Posterior vena cava (tissue), 2 donors: ENCODE measurements at places on chromosomes 5 and 9.

DNA sequence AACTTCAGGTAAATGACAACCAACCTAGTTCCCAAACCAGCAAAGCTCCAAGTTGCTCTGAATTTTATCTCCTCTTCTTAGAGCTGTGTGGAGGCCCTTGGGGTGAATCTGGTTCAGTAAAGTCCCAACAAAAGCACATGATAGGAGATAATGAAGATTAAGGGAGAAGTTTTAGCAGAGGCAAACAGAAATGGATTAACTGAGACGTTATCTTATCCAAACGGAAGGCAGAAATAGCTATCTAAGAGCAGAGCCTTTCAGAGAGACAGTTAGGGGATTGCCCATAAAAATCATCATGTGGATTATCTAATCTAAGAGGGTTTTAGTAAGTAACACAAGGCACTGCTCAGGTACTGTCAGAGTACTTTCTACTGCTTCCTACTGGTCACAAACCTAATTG, 183.9 kb upstream of the ZNF618 start:
- DNase-seq = no peak

DNA sequence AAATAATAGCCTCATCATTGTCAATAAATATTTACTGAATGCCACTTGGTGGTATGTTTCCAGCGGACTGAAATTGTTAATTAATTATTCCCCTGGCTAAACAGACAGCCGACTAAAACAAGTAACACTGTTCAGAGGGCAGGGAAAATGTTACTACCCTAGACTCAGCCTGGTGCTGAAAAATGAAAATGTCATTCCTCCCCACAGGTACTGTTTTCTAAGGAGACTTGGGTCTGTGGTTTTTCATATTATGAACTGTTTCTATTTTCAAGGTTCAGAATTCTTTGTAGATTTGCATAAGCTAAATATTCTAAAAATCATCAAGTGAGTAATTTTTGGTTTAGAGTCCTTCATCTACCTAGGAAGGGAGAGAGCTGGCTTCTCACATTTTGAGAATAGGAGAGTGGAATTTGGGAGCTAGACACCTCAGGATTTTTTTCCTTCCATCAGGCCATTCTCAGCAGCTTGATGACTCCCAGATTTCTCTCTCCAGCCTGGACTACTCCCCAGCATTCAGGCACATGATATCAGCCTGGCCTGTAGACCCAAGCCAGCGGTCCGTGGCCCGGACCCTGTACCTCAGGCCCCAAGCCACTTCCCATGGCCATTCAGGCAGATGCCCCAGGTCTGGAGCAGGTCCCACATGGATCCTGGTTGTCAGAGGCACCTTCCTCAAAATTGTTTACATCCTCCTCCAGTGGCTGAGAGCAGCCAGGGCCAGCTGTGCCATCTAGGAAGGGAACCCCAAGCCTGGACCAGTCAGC, 24.4 kb downstream of the BHMT start:
- DNase-seq = no peak

DNA sequence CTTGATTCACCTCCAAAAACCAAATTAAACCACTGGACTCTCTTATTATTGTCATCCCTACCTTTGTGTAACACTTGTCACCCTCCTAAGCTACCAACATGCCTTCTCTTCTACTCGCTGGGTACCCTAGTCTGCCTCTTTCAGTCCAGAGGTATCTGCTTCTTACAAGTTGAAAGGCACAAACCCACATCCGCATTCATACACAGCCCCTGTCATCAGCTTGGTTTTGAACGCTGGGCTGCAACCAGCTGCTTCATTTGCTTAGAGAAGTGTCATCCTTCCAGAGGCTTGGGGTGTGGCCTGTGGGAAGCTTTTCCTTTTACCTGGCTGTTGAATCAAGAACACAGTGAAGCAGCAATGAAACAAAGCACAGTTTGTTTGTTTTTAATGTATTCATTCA, 138.8 kb upstream of the WWC1 start:
- no peak for DNase-seq

- no peak for DNase-seq
These were observed 32.4 kb upstream of the TNFSF8 start for GRCh38 chr9:114962809-114963208.

DNA sequence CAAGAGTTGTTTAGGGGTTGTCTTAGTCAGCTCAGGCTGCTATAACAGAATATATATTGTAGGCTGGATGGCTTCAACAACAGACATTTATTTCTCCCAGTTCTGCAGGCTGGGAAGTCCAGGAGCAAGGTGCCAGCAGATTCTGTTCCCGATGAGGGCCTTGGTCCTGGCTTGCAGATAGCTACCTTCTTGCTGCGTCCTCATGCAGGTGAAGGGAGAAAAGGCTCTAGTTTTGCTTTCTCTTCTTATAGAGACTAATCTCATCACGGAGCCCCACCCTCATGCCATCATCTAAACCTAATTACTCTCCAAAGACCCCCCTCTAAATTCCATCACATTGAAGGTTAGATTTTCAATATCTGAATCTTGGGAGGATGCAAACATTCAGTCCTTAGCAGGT, 246.0 kb upstream of the ANKRD55 start:
- no peak for DNase-seq

GRCh38 chr5:54040804-54041203, 269.6 kb downstream of the ARL15 start:
- DNase-seq = no peak

DNA sequence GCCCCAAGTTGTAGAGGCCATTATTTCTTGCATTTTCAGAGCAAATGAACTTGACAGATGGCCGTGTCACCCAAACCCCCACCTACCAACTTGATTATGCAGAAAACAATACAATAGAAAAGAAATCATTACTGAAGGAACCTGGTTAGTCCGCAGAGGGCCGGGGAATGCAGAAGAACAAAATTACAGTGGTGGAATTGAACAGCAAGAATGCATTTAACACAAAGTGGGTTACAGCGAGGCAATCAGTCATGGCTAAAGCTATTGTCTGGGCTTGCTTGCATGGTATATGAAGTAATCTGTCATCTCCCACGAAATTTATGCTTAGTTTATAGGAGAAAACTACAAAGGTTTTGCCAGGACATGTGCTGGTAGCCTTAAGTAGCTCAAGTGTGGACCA, 238.3 kb upstream of the IRX1 start:
- DNase-seq = no peak

DNA sequence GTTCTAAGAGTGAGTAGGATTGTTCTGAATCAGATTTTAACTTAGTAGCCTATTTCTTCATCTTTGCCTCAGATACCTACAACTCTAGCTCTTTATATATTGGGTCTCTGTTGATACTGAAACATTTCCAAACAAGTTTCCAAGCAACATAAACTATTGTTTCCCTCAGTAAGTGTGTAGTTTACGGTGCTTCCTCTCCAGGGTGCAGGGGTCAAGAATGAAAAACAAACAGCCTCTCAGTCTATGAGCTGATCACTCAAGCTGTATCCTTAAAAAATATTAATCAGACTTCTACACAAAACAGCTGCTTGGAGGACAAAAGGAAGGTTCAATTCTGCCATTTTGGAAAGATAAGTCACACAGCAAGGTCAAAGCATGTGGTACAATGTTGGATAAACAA, 75.0 kb downstream of the ADAMTS12 start:
- no peak for DNase-seq

GRCh38 chr5:164000241-164000640, 494.8 kb downstream of the MAT2B start:
- DNase-seq = no peak

DNA sequence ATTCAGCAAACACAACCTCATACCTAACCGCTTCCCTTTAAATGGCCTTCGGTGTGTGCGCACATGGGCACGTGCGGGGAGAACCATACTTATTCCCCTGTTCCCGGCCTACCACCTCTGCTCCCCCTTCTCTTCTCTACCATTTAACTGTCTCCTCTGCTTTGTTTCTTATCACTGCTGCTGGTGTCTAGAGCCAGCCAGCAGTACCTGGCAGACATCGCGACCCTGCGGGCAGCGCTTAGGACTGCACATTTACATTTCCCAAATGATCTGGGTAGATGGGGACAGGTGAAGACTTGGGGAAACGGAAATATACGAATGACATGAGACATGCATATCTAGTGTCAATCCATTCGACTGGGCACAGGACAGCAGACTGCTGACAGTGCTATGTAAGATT, 56.6 kb downstream of the PSMB7 start:
- no peak for DNase-seq
